ENCODE measurements at places on chromosomes 5 and 9.

- peaks cover 4% of the 10 kb centered on the region for H3K4me1 ChIP-seq
- H3K27me3 ChIP-seq = no peaks in the 10 kb centered on the region
- H3K36me3 ChIP-seq = no peaks in the 10 kb centered on the region
- H3K27ac ChIP-seq = no peak overlapping the region
Observed at GRCh38 chr9:37565661-37566618, 10.2 kb downstream of the FBXO10 start.

GRCh38 chr9:649128-650074, 192.1 kb upstream of the DMRT1 start:
- peaks cover 4% of the 10 kb centered on the region for H3K4me1 ChIP-seq
- H3K27me3 ChIP-seq = no peaks in the 10 kb centered on the region
- H3K4me3 ChIP-seq = no peak overlapping the region

DNA sequence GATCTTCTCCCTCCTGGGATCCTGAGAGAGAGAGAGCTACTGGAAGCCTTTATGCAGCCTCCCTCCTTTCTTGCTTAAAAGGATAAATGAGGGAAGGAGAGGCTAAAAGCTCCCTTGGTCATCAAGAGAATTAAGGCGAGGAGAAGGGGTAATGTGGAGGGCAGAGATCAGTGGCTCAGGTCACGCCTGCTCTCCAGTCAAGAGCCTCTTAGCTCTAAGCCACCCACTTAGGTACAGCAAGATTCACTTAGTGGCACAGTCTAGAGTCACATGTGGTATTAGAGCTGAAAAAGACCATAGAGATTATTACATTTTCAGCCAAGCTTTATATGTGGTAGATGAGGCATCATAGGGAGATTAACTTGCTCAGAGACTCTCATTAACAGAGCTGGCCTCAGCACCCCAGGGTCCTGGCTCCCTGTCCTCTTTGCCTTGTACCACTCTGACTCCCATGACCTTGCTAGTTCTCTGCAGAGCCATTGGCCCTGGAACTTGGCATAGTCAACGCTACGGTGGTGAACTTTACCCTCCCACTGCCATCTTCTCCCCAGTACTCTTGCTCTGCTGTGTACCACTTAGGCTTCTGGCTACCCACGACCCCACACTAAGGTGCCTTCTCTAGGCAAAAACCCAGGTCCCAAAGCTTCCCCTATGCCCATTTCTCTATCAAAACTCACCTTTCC, 37.6 kb downstream of the MFAP3 start:
- no peaks in the 10 kb centered on the region for H3K36me3 ChIP-seq
- H3K27me3 ChIP-seq = no peaks in the 10 kb centered on the region
- DNase-seq = no peak

DNA sequence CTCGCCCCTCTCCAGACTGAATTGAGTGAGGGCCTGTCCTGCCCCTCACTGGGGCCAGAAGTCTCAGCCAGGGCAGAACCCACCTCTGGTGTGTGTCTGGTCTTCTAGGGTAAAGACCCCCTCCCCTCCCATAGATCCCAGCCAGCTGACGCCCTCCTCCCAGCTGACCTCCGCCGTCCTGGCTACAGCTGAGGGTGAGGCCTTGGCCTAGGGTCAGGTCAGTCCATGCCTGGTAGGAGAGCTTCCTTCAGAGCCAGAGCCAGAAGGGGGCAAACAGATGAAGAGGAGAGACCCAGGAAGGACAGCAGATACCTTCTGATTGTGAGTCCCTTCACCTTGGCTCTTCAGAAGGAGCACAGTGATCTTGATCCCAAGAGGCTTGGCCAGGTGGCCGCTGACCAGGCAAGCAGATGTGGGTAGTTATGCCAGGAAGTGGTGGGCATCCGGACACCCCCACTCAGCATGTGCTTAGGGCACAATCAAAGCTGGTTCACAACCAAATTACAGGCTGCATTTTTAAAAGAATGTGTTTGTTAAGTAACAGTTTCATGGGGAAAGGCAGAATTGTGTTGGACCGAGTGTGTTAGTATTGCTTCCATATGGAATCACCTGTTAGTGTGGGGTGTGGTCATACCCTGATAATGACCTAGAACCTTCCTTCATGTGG, 29.9 kb downstream of the JADE2 start:
- DNase-seq = no peak
- H3K36me3 ChIP-seq = peaks cover 14% of the 10 kb centered on the region
- no peak overlapping the region for H3K4me3 ChIP-seq
- no peak overlapping the region for H3K27ac ChIP-seq

DNA sequence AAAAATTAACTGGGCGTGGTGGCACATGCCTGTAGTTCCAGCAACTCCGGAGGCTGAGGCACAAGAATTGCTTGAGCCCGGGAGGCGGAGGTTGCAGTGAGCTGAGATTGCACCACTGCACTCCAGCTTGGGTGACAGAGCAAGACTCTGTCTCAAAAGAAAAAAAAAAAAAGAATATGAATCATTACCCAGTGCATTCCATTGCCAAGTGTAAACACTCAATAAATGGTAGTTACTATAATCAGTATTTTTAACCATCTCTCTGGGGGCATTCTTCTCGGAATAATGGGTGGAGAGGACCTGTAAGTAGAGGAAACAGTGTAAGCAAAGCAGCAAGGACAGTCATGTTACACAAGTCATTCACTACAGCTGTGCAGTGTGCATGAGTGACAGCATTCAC, 13.8 kb upstream of the RANBP17 start:
- no peaks in the 10 kb centered on the region for H3K4me1 ChIP-seq
- H3K36me3 ChIP-seq = no peaks in the 10 kb centered on the region
- DNase-seq = no peak
- no peaks in the 10 kb centered on the region for H3K27me3 ChIP-seq

GRCh38 chr5:142437563-142437962, 112.7 kb upstream of the SPRY4 start:
- H3K36me3 ChIP-seq = no peaks in the 10 kb centered on the region

GRCh38 chr5:148193202-148193601, 9.6 kb upstream of the SPINK6 start:
- H3K36me3 ChIP-seq = no peaks in the 10 kb centered on the region
- no peak overlapping the region for H3K4me3 ChIP-seq
- DNase-seq = no peak
- H3K27me3 ChIP-seq = no peaks in the 10 kb centered on the region
- H3K4me1 ChIP-seq = no peaks in the 10 kb centered on the region

- H3K27me3 ChIP-seq = no peaks in the 10 kb centered on the region
- H3K4me1 ChIP-seq = no peaks in the 10 kb centered on the region
- H3K4me3 ChIP-seq = no peak overlapping the region
- H3K27ac ChIP-seq = no peak overlapping the region
Observed at GRCh38 chr5:110638970-110639902, 87.2 kb downstream of the TMEM232 start.

DNA sequence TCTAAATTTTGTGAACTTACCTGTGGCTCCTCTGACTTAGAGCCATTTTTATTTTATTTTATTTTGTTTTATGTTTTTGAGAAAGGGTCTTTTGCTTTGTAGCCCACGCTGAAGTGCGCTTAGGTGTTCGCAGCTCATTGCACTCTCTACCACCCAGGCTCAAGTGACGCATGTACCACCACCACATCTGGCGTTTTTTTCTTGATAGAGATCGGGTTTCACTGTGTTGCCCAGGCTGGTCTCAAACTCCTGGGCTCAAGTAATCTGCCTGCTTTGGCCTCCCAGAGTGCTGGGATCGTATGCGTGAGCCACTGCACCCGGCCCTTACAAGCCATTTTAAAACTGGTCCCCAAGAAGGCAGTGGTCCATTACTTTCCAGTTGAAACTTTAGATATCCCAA, 18.5 kb downstream of the MATR3 start:
- peaks cover 1% of the 10 kb centered on the region for H3K4me1 ChIP-seq
- DNase-seq = no peak
- H3K36me3 ChIP-seq = peaks cover 5% of the 10 kb centered on the region

DNA sequence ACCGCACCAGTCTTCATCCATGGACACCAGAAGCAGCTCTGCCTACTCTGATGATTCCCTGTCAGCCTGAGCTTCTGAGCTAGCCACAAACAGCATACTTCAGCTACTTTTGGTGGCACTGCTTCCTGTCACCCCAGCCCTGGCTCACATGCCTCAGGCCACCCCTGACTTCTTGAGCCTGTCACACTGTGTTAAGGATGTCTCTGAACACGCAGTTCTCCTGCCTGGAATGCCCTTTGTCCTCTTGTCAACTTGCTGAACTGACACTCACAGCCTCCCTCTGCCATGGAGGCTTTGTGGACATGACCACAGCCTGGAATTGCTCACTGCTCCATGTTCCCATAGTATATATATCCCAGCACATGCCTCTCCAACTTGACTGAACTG, 7.2 kb downstream of the MACROH2A1 start:
- no peak for DNase-seq
- H3K27me3 ChIP-seq = no peaks in the 10 kb centered on the region
- no peak overlapping the region for H3K27ac ChIP-seq

DNA sequence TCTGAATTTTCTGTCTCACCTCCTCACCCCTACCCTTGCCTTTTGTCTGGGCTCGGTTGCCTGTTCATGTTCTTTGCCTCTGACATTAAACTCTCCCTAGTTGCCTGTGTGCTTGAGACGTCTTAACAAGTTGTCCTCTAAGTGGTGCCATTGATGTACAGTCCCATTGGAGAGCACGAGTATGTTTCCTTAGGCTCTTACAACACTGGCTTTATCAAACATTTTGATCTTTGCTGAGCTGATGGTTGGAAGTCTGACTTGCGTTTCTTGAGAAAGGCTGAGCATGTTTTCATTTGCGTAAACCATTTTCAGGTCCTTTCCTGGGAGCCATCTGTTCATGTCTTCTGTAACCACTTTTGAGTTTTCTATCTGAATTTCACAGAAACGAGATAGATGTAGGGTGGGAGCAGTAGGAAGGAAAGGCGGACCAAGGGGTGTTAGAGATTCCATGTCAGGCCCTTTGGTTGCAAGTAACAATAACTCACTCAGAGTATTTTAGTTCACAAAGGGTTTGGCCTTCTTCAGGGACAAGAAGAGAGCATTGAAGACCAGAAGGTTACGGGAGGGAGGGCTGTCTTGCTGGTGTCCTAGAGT, 35.4 kb downstream of the OTULIN start:
- H3K4me1 ChIP-seq = no peaks in the 10 kb centered on the region
- H3K36me3 ChIP-seq = peaks cover 8% of the 10 kb centered on the region
- no peaks in the 10 kb centered on the region for H3K27me3 ChIP-seq
- H3K4me3 ChIP-seq = no peak overlapping the region
- DNase-seq = no peak
